Caco-2 (cell line): ENCODE measurements at places on chromosomes 4 and X.

- DNase-seq = no peak
- no peak overlapping the region for H3K27ac ChIP-seq
- no peaks in the 10 kb centered on the region for H3K27me3 ChIP-seq
- H3K4me1 ChIP-seq = no peaks in the 10 kb centered on the region
Measured at GRCh38 chr4:53763813-53764597, 172.7 kb upstream of the LNX1 start.

- DNase-seq = no peak
- H3K4me3 ChIP-seq = no peak overlapping the region
- no peak overlapping the region for H3K27ac ChIP-seq
- no peaks in the 10 kb centered on the region for H3K27me3 ChIP-seq
- no peaks in the 10 kb centered on the region for H3K4me1 ChIP-seq
Measured at GRCh38 chrX:30150196-30150895, 65.0 kb upstream of the MAGEB2 start.

- H3K27ac ChIP-seq = no peak overlapping the region
- H3K36me3 ChIP-seq = no peaks in the 10 kb centered on the region
- DNase-seq = no peak
- no peaks in the 10 kb centered on the region for H3K27me3 ChIP-seq
- no peaks in the 10 kb centered on the region for H3K4me1 ChIP-seq
Measured at GRCh38 chr4:141467225-141467624, 169.2 kb upstream of the IL15 start.

- DNase-seq = no peak
- H3K36me3 ChIP-seq = no peaks in the 10 kb centered on the region
- no peak overlapping the region for H3K27ac ChIP-seq
- H3K27me3 ChIP-seq = no peaks in the 10 kb centered on the region
- no peaks in the 10 kb centered on the region for H3K4me1 ChIP-seq
Measured at GRCh38 chr4:93466446-93466845, 362.1 kb upstream of the ATOH1 start.

GRCh38 chr4:166399021-166399420, 526.0 kb downstream of the TLL1 start:
- H3K36me3 ChIP-seq = no peaks in the 10 kb centered on the region
- H3K4me3 ChIP-seq = no peak overlapping the region
- H3K4me1 ChIP-seq = no peaks in the 10 kb centered on the region
- H3K27me3 ChIP-seq = no peaks in the 10 kb centered on the region

GRCh38 chr4:1793940-1794808, 1.1 kb downstream of the FGFR3 start:
- DNase-seq = no peak
- H3K27me3 ChIP-seq = no peaks in the 10 kb centered on the region
- peak overlapping the region; percentile 73 for H3K4me3 ChIP-seq
- peaks cover 36% of the 10 kb centered on the region for H3K4me1 ChIP-seq
- H3K36me3 ChIP-seq = peaks cover 2% of the 10 kb centered on the region

DNA sequence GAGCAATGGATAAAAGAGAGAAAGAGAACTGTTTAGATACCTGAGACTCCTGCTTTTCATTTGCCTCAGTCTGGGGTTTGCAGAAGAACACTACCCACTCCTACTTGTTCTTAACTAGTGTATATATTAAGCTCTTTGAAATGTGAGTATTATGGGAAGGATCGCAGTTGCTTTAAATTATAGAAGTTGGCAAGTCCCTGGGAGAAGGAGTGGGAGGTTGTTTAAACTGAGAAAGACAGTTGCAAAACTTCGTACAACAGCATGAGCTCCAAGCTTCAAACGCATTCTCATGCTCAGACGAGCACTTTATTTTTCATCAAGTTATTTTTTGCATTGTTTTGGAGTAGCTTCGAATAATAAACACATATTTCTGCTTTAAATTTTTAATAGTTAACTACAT, 88.1 kb upstream of the C1QTNF7 start:
- no peak overlapping the region for H3K4me3 ChIP-seq
- DNase-seq = no peak
- no peaks in the 10 kb centered on the region for H3K36me3 ChIP-seq
- no peaks in the 10 kb centered on the region for H3K27me3 ChIP-seq
- H3K4me1 ChIP-seq = no peaks in the 10 kb centered on the region

DNA sequence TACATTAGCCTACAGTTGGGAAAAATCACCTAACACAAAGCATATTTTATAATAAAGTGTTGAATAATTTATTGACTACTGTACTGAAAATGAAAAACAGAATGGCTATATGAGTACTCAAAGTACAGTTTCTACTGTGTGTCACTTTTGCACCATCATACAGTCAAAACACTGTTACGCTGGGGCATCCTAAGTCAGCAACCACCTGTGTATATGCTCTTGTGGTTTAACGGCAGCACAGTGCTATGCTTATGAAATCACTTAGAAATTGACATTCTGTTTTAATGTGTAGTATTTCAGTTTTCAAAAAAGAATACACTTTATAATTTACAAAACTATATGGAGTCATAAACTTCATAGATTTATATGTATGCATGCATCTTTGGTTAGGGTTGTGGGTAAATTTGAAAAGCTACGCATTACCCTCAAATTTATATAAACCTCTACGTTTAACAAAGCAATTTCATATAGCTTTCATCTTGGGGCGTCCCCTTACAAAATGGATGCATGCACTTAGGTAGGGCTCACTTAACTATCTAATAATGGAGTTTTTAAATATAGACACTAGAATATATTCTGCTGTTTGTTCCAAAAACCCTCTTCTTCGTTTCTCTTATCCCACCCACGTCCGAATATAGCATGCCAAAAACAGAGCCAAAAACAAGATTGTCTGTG, 690 bp upstream of the NEIL3 start:
- peaks cover 8% of the 10 kb centered on the region; the same call in 1 of the 2 replicates for H3K4me1 ChIP-seq
- no peaks in the 10 kb centered on the region for H3K27me3 ChIP-seq
- H3K27ac ChIP-seq = peak overlapping the region; percentile 90
- DNase-seq = no peak
- H3K36me3 ChIP-seq = no peaks in the 10 kb centered on the region
